ENCODE measurements at places on chromosomes 3 and 15.

- no peak for DNase-seq
These were observed 153.8 kb upstream of the RAP2B start for GRCh38 chr3:153008226-153008625.

DNA sequence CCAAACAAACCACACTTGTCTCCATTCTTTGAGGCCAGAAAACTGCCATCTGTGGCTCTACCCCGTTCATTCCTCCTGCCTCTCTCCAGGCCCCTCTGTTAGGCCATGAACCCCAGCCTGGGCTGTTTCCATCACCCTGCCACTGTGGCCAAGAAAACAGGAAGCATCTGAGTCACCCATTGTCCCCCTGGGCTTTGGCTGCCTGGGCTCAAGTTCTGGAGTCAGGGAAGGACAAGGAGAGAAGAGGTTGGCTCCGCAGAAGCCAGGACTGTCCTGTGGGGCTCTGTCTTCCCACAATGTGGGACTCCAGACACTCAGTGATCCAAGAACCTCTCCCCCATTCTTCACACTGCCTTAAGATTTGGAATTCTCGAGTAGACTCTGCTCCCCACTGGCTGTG is 14.8 kb upstream of the LCTL start:
- no peak for DNase-seq

GRCh38 chr3:59313365-59313764 is 263.5 kb upstream of the CFAP20DC start:
- DNase-seq, result no peak

DNA sequence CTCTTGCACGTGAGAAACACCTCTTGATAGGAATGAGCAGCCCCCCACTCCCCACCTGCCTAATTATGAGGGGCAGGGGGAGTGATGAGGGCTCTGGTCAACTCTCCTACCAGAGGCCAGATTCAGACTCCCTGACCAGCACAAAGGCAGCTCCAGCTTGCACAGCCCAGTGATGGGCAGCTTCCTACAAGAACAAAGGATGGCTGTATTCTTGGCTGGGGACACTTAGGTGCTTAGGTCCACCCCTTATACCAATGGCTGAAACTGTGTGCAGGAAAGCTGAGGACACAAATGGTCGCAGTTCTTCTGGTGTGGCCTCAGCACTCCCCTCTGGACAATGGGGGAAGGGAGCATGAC is 81.8 kb downstream of the IQSEC1 start:
- no peak for DNase-seq

DNA sequence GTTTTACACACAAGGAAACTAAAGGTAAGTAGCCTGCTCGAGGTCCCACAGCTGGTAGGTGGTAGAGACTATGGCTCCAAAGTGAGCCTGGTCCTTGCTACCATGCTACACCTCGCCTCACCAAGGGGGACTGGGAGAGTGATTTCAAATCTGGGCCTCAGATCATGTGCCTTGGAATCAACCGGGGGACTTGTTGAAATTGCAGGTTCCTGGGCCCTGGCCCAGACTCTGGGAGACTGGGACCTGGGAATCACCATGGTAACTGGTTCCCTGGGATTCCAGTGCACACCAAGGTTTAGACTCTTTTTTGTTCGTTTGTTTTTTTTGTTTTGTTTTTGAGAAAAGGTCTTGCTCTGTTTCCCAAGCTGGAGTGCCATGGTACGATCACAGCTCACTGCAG is 21.1 kb downstream of the DNASE1L3 start:
- DNase-seq, result no peak

Data from smooth muscle cell of the brain vasculature (primary cell).